H1 (cell line): ENCODE measurements at places on chromosomes 12 and 14. TPM values are rescaled to one million over a fixed set of nuclear protein-coding genes. Genes with fewer than 3 reads are reported as not detected.

- DNase-seq = no peak
- H3K27ac ChIP-seq = no peak overlapping the region
- H3K36me3 ChIP-seq = no peaks in the 10 kb centered on the region
- no peaks in the 10 kb centered on the region for H3K27me3 ChIP-seq
- no peak overlapping the region for H3K4me3 ChIP-seq
Measured at GRCh38 chr12:76556368-76556767, 3.2 kb downstream of the OSBPL8 start.

GRCh38 chr12:127438512-127439244 lies 828.3 kb upstream of the TMEM132C start:
- peaks cover 2% of the 10 kb centered on the region; the same call in 1 of the 2 replicates for H3K36me3 ChIP-seq
- no peak overlapping the region for H3K4me3 ChIP-seq
- H3K27me3 ChIP-seq = no peaks in the 10 kb centered on the region
- H3K27ac ChIP-seq = no peak overlapping the region

DNA sequence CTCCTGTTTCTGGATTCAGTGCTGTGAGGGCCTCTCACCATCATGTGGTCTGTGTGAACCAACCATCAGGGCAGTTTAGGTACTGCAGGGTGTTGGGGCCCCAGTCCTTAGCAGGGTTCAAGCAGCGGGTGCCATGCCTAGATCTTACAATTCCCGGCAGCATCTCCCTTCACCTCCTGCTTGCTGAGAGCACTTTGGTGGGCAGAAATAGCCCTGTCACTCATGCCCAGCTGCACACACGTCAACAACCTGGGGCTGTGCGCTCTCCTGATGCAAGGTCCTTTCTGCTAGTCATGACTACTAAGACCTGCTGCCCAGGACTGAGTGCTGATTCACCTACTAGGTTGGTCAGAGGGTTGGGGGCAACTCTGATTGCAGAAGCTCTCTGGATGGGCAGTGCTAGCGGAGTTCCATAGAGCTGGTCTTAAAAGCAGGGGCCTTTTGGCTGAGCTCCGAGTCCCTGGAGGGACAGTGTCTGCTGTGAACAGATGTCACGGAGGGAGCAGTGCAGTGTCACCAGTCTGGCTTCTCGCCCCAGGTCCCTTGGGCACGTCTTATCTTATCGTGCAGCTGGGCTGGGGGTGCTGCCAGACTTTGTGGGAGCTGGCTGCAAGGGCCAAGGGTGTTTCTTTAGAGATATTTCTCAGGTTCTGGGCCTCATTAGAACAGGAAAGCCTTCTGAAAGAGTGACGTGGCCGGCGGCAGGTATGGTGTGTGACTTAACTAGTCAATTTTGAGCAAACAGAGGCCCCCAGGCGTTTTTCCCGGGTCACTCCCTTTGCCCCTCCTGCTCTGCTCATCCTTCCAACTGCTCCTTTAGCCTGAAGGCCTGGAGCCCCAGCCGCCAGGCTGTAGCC lies 71.8 kb downstream of the NINJ2 start:
- no peak for DNase-seq
- no peak overlapping the region for H3K27ac ChIP-seq
- H3K27me3 ChIP-seq = no peaks in the 10 kb centered on the region
- H3K36me3 ChIP-seq = no peaks in the 10 kb centered on the region

Gene PALS1
- 19.0 and 25.1 TPM in 2 replicates for total RNA-seq

- no peaks in the 10 kb centered on the region; the same call in 1 of the 2 replicates for H3K36me3 ChIP-seq
- H3K4me3 ChIP-seq = no peak overlapping the region
- H3K27ac ChIP-seq = no peak overlapping the region
Measured at GRCh38 chr12:95687937-95688336, 102.6 kb downstream of the NTN4 start.

GRCh38 chr12:114680604-114681069 lies 3.3 kb downstream of the TBX3 start:
- no peak overlapping the region for H3K27ac ChIP-seq
- peaks cover 44% of the 10 kb centered on the region for H3K4me1 ChIP-seq
- DNase-seq = no peak
- H3K27me3 ChIP-seq = peaks cover 72% of the 10 kb centered on the region

Gene BDKRB1
- total RNA-seq = not detected in 2 replicates

Gene AEBP2
- 56.9 and 61.4 TPM in 2 replicates for total RNA-seq

Gene TMEM30B
- total RNA-seq = 11.0 and 11.2 TPM in 2 replicates

Gene P2RX7
- 0.42 and 0.56 TPM in 2 replicates for total RNA-seq

GRCh38 chr12:64180951-64181350 lies 41.1 kb downstream of the KICS2 start:
- H3K27me3 ChIP-seq = no peaks in the 10 kb centered on the region
- H3K36me3 ChIP-seq = no peaks in the 10 kb centered on the region
- H3K27ac ChIP-seq = no peak overlapping the region
- DNase-seq = no peak

Gene LIN7A
- 17.8 and 22.0 TPM in 2 replicates for total RNA-seq

DNA sequence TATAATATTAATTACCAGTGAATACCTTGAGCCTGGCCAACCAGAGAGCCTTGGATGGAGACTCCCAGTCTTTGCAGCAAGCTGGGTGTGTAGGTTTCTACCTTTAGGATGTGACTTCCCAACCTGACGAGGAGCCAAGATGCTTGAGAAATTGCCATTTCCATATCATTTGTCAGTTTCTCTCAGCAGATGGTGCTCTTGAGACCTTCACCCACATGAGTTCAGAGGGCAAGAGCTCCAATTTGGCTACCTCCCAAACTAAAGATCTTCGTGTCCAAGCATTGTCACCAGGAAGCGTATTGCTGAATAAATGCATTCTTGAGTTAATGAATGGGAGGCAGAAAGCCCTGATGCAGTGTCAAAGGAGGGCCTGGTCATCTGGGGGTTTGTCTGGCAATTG lies 106.4 kb upstream of the TBX5 start:
- H3K27me3 ChIP-seq = 0 out of 2 replicates have a peak, but pooled peaks cover 3% of the 10 kb centered on the region
- H3K4me1 ChIP-seq = no peaks in the 10 kb centered on the region
- H3K36me3 ChIP-seq = no peaks in the 10 kb centered on the region
- H3K27ac ChIP-seq = no peak overlapping the region
- DNase-seq = no peak
- no peak overlapping the region for H3K4me3 ChIP-seq

GRCh38 chr14:100618763-100619320 lies 31.6 kb upstream of the BEGAIN start:
- no peak for DNase-seq
- no peaks in the 10 kb centered on the region for H3K4me1 ChIP-seq
- no peak overlapping the region for H3K4me3 ChIP-seq
- H3K27ac ChIP-seq = no peak overlapping the region
- H3K27me3 ChIP-seq = peaks cover 6% of the 10 kb centered on the region; the same call in 1 of the 2 replicates

- H3K36me3 ChIP-seq = no peaks in the 10 kb centered on the region
- no peaks in the 10 kb centered on the region for H3K4me1 ChIP-seq
- no peaks in the 10 kb centered on the region for H3K27me3 ChIP-seq
- H3K4me3 ChIP-seq = no peak overlapping the region
Measured at GRCh38 chr14:102601378-102601925, 9.0 kb downstream of the RCOR1 start.

DNA sequence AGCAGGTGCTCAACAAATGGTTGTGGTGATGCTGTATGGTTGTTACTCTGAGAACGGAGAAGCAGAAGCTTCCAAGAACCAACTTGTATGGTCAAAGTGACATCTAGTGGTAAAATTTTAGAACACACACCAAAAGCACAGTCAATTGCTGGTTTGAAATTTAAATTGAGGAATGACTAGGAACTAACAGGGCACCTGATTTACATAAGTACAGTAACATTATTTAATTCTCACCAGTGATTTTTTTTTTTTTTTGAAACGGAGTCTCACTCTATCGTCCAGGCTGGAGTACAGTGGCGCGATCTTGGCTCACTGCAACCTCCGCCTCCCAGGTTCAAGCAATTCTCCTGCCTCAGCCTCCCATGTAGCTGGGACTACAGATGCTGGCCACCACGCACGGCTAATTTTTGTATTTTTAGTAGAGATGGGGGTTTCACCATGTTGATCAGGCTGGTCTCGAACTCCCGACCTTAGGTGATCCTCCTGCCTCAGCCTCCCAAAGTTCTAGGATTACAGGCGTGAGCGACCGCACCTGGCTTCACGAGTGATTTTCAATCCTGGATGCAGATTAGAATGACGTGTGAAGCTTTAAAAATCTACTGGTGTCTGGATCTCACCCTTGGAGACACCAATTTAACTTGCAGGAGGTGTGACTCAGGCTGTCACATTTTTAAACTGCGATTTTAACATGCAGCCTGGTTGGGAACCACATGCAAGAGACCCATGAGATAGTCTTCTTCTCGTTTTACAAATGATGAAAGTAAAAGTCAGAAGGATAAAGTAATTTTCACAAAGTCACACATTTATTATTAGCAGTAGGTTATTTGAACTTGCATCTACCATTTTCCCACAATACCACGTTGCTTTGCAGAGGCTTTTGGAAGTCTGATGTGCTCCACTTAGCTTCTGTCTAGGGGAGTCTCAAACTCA lies 14.1 kb upstream of the NUMB start:
- H3K36me3 ChIP-seq = no peaks in the 10 kb centered on the region
- H3K4me1 ChIP-seq = no peaks in the 10 kb centered on the region
- H3K4me3 ChIP-seq = no peak overlapping the region

Gene ABCD2
- 0.06 TPM in 1 of 2 replicates, not detected in the other for total RNA-seq

Gene KRT7
- total RNA-seq = 13.2 and 16.5 TPM in 2 replicates

- H3K4me1 ChIP-seq = no peaks in the 10 kb centered on the region
- no peaks in the 10 kb centered on the region for H3K36me3 ChIP-seq
- no peak overlapping the region for H3K27ac ChIP-seq
- H3K27me3 ChIP-seq = no peaks in the 10 kb centered on the region
- H3K4me3 ChIP-seq = no peak overlapping the region
Measured at GRCh38 chr14:30299915-30300314, 259.0 kb upstream of the G2E3 start.

GRCh38 chr14:87745507-87746118 lies 247.4 kb downstream of the GALC start:
- no peaks in the 10 kb centered on the region for H3K4me1 ChIP-seq
- peak; percentile 17 for DNase-seq

DNA sequence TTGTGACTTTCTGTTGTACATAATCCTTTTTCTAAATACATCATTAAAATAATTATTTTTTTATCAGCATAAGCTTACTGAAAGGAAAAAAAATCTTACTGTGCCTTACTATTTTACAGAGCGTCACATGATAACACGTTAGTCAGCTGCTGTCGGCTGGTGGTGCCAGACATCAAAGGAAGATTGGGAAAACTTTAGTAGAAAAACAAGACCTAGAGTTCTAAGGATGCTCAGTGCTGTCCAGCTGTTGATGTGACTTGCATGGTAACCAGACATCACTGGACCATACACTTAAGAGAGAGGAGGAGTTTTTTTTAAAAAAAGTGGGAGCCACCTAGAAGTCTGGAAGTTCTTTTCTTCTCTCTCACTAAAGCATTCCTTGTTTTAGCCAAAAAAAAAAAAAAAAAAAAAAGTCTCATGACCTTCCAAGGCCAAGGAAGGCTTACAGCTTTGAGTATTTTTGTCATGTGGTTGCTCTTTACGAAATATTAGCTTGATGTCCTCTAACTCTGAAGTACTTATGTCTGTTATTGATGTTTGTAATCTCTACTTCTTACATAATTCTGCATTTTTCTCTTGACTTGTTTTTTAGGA lies 4.5 kb downstream of the RASSF8 start:
- H3K4me3 ChIP-seq = no peak overlapping the region
- H3K4me1 ChIP-seq = no peaks in the 10 kb centered on the region; the same call in 1 of the 2 replicates
- no peak overlapping the region for H3K27ac ChIP-seq
- no peak for DNase-seq
- no peaks in the 10 kb centered on the region for H3K27me3 ChIP-seq

Gene GUCY2C
- total RNA-seq = 2.5 and 3.2 TPM in 2 replicates

- no peak overlapping the region for H3K27ac ChIP-seq
- H3K36me3 ChIP-seq = no peaks in the 10 kb centered on the region
- DNase-seq = no peak
- no peak overlapping the region for H3K4me3 ChIP-seq
- no peaks in the 10 kb centered on the region for H3K27me3 ChIP-seq
- H3K4me1 ChIP-seq = no peaks in the 10 kb centered on the region
Measured at GRCh38 chr12:112740387-112740934, 51.1 kb upstream of the RPH3A start.

Gene RTN1
- total RNA-seq = 2.8 and 2.9 TPM in 2 replicates

DNA sequence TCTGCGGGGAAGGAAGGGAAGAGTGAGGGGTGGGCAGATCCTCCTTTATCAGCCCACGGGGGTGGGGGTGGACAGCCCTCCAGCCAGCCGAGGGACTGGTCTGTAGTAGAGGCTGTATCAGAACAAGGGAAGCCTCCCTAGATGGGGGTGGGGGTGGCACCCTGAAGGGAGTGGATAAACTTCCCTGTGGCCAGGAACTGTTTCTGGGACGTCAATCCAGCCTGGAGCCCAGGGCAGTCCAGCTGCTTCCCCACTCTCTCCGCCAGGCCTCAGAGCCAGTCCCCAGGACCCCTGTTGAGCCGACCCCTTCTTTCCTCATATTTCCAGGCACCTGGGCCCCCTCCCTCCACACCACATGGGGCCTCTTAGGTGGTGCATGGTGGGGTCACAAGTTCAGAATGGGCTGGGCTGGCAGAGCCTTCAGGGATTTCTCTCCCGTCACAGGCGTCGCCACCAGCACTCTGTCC lies 6.7 kb downstream of the PLD4 start:
- H3K27ac ChIP-seq = no peak overlapping the region
- H3K4me3 ChIP-seq = no peak overlapping the region
- H3K27me3 ChIP-seq = peaks cover 63% of the 10 kb centered on the region
- H3K36me3 ChIP-seq = no peaks in the 10 kb centered on the region

Gene SERPINA1
- not detected in 2 replicates for total RNA-seq

Gene PIWIL1
- total RNA-seq = not detected in 2 replicates

- DNase-seq = no peak
- no peak overlapping the region for H3K27ac ChIP-seq
- H3K4me1 ChIP-seq = no peaks in the 10 kb centered on the region
- H3K4me3 ChIP-seq = no peak overlapping the region
- peaks cover 10% of the 10 kb centered on the region; the same call in 1 of the 2 replicates for H3K36me3 ChIP-seq
- no peaks in the 10 kb centered on the region for H3K27me3 ChIP-seq
Measured at GRCh38 chr14:45201905-45202304, 51.1 kb downstream of the MIS18BP1 start.

Gene PRB2
- total RNA-seq = not detected in 2 replicates

Gene KRT74
- not detected in 2 replicates for total RNA-seq

Gene CACNA1C
- total RNA-seq = 1.3 and 1.9 TPM in 2 replicates

Gene HSP90AA1
- 846 and 878 TPM in 2 replicates for total RNA-seq

GRCh38 chr14:50813544-50813863 lies 17.5 kb downstream of the NIN start:
- no peak overlapping the region for H3K27ac ChIP-seq
- H3K4me1 ChIP-seq = no peaks in the 10 kb centered on the region; the same call in 1 of the 2 replicates
- no peaks in the 10 kb centered on the region for H3K27me3 ChIP-seq
- H3K36me3 ChIP-seq = no peaks in the 10 kb centered on the region
- H3K4me3 ChIP-seq = no peak overlapping the region

DNA sequence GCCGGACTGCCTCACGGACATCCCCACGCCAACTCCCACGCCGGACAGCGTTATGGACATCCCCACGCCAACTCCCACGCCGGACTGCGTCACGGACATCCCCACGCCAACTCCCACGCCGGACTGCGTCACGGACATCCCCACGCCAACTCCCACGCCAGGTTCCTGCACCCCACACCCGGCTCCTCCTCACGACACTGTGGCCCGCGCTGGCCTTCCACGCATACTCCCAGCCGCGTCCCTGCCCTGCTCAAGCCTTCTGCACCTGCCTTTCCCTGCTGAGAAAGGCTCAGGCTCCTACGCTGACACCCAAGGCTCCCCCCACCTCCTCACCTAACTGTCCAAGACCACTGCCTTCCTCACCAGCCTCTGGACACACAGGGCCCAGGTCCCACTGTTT lies 9.7 kb downstream of the CACNA2D4 start:
- no peaks in the 10 kb centered on the region for H3K4me1 ChIP-seq
- no peaks in the 10 kb centered on the region for H3K36me3 ChIP-seq
- no peaks in the 10 kb centered on the region for H3K27me3 ChIP-seq
- H3K4me3 ChIP-seq = no peak overlapping the region

Gene IFI27L1
- 19.9 and 21.2 TPM in 2 replicates for total RNA-seq

GRCh38 chr12:80317307-80317706 lies 126.7 kb upstream of the PTPRQ start:
- no peak overlapping the region for H3K27ac ChIP-seq
- no peak for DNase-seq
- peaks cover 4% of the 10 kb centered on the region for H3K4me1 ChIP-seq

Gene SERPINA4
- total RNA-seq = not detected in 2 replicates

Gene NUMB
- 44.3 and 54.3 TPM in 2 replicates for total RNA-seq
